ENCODE measurements at places on chromosomes 11 and 22.

DNA sequence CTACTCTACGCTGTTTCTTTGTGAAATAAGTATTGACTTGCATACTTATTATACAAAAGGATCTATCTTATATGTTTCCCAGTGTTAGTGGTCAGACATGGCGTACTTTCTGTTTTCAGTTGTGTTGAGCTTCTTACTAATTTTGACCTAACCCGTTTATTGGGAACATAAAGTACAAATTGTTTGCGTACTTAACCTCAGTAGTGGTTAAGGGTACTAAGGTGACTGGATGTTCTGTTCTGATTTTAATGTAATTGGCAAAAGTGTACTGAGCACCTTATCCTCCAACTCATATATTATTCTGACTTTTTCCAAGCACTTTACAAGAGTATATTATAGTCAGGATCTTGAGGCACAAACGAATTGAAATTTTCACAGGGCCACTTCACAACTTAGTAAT, 17.2 kb downstream of the TBCEL start:
- DNase-seq, result no peak

DNA sequence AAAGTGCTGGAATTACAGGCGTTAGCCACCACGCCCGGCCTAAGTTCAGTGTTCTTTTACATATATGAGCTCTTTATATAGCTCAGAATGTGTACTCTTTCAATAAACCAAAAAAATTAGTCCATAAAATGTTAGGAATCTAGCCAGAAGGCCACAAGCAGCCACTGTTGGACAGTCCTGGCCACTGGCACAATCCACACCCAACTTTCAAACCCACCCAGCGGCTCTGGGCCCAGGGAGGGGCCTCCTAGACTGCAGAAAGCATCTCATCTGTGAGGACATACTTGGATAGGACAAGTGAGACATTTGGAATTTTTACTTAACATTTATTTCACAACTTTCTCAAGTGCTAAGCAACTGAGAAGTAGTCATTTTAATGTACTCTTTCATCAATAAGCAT, 6.4 kb downstream of the PACSIN2 start:
- no peak for DNase-seq

GRCh38 chr22:17217179-17217578, 2.1 kb downstream of the ADA2 start:
- DNase-seq, result peak; percentile 71

- no peak for DNase-seq
Observed at GRCh38 chr11:69140635-69141034, 15.1 kb upstream of the SMIM38 start.

DNA sequence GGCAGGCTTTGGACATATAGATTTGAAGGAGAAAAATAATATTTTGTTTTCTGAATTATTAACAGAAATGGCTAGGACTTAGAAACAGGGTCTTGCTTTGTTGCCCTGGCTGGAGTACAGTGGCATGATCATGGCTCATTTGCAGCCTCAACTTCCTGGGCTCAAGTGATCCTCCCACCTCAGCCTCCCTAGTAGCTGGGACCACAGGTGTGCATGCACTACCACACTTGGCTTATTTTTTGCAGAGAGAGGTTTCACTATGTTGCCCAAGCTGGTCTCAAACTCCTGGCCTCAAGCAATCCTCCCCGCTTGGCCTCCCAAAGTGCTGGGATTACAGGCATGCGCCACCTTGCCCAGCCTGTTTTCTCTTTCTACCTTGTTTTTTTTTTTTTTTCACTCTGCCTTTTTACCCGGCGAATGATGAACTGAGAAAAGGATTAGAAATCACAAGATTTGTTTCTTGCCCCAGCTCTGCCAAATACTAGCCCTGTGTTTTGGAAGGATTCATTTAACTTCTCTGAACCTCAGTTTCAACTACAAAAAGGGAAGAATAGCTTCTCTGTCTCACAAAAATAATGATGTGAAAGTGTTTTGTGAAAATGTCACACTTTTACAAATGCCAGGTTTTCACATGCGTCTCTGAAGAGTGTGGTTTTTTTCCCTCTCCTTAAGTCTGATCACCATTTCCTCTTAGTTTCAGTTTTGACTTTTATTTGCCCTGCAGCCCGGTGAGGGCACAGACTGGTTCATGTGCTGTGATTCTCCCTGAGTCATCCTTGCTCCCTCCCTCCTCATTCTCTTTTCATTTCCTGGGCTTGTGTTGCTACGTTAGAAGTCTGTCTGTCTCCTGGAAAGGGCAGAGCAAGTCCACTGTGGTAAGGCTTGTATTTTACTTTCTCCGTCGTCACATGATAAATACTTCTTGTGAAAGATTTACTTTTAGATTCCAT, 67.7 kb downstream of the BCL2L13 start:
- DNase-seq, result peak; percentile 88

DNA sequence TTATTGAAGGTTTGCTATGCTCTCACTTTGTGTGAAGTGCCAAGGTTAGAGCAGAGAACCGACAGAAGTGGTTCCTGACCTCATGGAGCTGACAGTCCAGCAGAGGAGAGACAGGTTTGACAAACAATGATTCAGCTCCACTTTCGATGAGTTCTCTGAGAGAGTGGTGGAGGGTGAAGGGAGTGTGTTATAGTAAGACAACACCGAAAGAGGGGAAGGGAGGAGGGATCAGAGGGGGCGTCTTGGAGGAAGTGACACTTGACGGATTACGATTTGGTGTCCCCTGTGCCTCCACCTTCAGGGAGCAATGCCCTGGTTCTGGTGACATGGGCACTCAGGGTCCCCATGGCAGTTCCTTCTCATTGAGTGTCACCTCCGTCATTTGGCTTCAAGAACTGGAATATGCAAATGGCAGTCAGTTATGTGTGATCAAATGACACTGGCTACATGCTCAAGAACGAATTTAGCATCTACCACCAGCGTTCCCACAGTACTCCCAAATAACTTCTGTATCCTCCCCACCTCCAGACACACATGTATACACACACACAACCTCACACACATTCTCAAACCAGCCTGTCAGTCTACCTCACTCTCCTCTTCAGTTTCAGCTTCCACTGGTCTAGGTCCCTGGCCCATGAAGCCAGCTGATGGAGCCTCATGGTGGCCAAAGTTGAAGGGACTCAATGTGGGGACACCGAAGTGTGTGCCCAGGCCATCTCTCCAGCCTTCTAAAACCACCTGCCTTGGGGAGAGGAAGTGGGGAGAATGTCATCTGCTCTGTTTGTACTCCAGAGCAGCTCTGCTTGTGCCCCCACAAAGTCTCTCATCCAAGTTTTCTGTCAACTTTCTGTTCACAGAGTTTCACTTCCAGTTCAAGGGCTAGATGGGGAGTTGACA, 31.4 kb upstream of the NUP160 start:
- no peak for DNase-seq

DNA sequence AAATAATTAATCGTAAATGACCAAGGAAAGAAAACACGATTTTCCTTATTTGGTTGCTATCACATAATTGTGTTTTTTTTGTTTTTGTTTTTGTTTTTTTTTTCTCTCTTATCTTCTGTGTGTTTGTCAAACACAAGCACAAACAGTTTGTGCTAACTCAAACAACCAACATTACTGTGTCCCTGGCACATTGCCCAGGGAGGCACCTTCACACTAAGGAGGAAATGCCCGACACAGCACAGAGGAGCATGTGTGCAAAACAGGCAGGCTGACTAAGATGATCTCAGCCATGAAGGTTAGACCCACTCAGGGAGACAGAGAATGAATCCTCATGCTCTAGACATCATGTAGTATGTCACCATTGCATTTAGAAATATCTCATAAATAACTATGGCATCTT, 130.1 kb downstream of the SOX6 start:
- DNase-seq, result peak; percentile 36

- DNase-seq, result no peak
Observed at GRCh38 chr11:122358292-122358691, 242.3 kb upstream of the BLID start.

DNA sequence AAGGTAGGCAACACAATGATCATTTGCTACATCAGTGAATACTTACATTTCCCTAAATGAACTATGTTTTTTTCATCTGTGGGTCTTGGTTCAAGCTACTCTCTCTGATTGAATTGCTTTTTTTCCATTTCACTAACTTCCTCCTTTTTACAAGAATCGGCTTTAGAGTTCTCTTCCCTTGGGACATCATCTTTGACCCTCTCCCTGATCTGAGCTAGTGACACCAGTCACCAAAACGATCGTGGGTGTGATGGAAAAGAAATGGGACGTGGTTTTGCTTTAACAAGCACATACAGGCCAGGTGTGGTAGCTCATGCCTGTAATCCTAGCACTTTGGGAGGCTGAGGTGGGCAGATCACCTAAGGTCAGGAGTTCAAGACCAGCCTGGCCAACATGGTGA, 129.9 kb downstream of the WT1 start:
- DNase-seq, result no peak

- DNase-seq, result no peak
Observed at GRCh38 chr22:45418770-45419138, 5.3 kb downstream of the RIBC2 start.

GRCh38 chr11:65856689-65857499, 1.1 kb downstream of the CFL1 start:
- peak; percentile 63 for DNase-seq

GRCh38 chr11:12678991-12679390, 4.8 kb downstream of the TEAD1 start:
- DNase-seq, result no peak

GRCh38 chr11:77093987-77094840, 8.4 kb upstream of the OMP start:
- no peak for DNase-seq

- no peak for DNase-seq
Observed at GRCh38 chr22:26643418-26644100, 13.8 kb upstream of the MIAT start.

- DNase-seq, result no peak
Observed at GRCh38 chr11:81165164-81165563, 1568.5 kb downstream of the FAM181B start.

GRCh38 chr11:1942558-1943260, 4.4 kb upstream of the MRPL23 start:
- no peak for DNase-seq

DNA sequence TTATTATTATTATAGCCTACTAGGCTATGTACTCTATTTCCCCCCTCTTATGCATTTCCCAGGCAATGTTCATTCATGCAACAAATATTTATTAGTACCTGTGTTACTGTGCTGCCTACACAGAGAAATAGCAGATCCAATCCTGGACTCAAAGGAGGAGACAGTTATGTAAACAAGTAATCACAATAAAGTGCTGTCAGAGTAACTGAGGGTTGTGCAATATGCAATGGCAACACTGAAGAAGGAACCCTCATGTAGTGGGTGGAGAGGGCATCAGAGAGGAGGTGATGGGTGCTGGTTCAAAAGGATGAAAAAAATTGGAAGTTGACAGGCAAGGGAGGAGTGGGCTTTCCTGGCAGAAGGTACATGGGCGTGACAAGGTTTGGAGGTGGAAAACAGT, 886 bp upstream of the P4HA3 start:
- DNase-seq, result no peak

DNA sequence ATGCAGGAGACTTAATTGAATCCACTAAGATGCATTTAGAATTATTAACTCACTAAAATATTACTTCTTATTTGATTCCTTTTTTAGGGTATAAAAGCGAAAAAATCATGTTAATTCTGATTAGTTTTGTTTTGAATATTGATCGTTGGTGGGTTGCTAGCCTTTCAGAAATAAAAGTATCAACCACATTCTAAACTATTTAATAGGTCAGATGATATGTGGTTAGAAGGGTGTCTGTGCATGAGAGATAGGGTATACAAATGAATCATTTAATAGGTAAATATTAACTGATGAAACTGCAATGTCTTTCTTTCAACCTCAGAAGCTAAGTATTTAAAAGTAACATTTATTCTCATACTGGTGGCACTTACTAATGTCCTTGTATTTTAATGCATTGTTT, 515.1 kb downstream of the CNTN5 start:
- no peak for DNase-seq

- no peak for DNase-seq
Observed at GRCh38 chr11:56890584-56891305, 98.0 kb upstream of the OR5AK2 start.

DNA sequence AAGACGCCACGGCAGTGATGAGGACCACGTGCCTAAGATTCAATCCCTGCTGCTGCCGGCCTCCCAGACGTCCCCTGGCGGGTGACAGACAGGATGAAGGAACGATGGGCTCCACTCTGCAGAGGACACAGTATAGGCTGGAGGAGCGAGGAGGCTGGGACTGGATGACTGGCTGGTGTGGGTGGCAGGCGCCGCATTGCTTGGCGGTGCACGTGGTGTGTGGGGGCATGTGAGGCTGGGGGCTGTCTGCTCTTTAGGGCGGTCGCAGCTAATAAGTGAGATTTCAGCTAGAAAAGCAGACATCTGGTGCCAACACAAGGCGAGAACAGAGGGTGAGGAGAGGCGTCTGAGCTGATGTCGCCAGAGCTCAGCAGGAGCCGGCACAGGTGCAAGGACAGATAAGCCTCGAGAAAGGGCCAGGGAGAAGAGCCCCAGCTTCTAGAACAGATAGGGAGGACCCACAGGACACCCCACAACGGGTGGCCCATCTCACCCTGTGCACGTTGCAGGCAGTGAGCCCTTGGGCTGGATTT, 33.2 kb downstream of the TSPAN4 start:
- DNase-seq, result no peak

- no peak for DNase-seq
Observed at GRCh38 chr11:87137711-87138110, 100.0 kb downstream of the TMEM135 start.

- DNase-seq, result no peak
Observed at GRCh38 chr11:71252269-71252769, at the start of gene SHANK2. Gene SHANK2, minus strand, starts transcription at chr11:71252577. Its CDS starts 105,251 bp downstream, at chr11:71147326.

DNA sequence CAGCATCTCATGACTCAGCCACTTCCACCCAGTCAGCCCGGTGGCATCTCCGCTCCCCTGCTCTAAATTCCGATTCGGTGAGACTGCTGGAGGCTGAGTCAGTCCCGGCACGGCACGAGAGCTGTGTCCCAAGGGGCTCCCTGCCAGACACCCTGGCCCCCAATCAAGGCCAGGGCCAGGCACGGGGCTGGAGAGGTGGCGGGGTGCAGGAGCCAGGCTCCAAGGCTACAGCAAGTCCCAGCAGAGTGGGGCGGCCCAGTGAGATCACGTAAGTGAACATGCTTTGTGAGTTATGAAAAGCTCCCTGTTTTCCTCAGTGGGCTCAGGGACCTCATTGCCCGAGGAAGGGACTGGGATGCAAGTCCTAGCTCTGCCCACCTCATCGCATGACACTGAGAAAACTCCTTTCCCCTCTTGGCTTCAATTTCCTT, 3.0 kb downstream of the C11orf68 start:
- DNase-seq, result no peak

DNA sequence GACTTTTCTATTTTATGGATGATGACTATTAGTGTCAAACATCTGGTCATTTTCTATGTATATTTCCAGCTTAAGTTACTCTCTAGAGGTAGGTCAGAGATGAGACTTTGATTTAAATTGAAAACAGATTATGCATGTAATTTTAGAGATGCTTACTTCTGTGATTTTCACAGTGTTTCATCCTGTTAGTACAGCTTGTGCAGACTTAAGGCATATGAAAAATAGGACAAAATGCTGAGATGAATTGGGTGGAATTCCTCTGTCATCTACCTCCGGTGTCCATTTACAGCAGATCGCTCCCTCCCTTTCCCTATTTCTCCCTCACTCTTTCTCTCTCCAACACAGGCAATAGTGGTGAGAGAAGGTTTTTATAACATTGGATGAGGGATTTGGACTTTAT, 14.1 kb downstream of the JAM3 start:
- no peak for DNase-seq

Data from MM.1S (cell line).